ENCODE measurements at places on chromosomes 12 and 14.

DNA sequence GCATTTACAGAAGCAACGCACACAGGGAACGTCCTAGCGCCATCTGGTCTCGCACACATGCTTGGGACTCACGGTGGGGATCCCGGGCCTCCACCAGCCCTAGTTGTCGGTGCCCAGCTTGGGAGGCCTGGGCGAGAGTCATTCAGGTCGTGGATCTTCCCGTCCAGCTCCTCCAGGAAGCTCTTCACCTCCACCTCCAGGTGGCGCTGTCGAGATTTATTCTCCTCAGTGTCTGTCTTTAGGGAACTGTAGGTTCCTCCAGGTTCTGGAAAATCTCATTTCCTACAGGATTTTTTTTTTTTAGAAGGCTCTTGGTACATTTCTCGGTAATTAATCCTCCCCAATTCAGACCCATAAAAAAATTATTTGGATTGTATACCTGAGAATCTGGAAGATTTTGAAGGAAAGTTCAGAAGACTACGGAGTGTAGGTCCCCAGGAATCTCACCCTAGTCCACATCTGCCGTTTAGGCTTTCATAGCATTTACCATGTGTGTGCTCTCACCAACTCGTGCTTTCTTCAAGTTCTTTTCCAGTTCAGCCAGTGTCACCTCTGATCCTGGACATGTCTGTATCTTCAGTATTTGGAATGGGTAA is 910.0 kb downstream of the TMEM121 start:
- DNase-seq: peak; percentile 63

DNA sequence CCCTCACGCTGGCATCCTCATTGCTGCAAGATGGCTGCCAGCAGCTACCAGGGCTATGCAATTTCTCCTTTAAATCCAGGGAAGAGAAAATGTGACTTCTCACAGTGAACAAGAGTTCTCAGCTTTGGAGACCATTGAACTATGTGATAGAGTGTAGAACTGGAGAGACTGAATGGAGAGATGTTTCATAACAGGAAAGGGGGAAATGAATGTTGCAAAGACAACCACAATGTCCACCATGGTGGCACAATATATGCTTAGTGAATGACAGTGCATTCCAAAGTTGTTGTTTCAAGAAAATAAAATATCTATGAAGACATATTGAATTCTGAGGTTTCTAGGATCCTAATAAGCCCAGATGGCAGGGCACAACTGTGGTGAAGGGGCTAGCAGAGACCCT is 13.2 kb upstream of the COCH start:
- DNase-seq: no peak

DNA sequence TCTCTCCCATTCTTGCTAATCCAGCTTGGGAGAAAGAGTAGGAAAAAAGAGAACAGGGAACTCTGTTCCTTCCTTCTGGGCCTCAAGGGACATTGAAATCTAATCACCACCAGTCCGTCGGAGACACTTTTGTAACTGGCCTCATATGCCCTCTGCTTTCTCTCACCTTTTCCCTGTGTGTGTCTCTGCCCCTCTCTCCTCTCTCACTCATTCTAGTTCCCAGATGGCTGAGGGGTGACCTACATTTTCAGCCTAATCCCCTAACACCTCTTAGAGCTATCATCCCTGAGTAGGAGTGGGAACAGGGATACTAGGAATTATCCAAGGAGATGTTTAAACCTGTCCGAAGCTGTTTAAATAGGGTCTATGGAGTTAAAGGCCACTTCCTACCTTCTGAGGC is 8.9 kb upstream of the PCK2 start:
- no peak for DNase-seq

DNA sequence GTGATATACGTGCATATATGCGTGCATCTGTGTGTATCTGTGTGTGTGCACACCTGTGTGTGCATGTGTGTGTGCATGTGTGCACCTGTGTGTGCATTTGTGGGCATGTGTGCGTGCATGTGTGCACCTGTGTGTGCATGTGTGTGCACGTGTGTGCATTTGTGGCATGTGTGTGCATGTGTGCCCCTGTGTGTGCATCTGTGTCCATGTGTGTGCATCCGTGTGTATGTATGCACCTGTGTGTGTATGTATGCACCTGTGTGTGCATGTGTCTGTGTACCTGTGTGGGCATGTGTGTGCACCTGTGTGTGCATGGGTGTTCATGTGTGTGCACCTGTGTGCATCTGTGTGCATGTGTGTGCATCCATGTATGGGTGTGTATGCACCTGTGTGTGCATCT is 167.8 kb upstream of the SFSWAP start:
- no peak for DNase-seq

DNA sequence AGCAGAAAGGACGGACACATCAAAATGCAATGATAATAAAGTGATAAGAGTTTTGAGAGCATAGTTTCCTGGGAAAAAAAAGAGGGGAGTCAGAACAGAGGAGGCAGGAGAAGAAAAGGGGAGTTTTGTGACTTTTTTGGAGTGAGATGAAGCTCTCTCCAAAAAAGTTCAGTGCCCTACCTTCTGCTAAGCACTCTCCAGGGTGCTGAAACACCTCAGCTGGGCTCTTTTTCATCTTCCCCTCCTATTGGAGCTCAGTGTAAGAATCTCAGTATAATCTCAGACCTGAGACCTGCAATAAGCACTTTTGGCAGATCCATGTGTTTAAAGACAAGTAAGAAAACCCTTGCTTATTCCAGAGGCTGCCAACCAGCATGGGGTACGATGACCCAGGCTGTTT is 58.9 kb upstream of the SRRM4 start:
- DNase-seq: no peak

- DNase-seq: no peak
These were observed 42.3 kb upstream of the TTC7B start for GRCh38 chr14:90858511-90858910.

- DNase-seq: no peak
These were observed 444.9 kb upstream of the FOXG1 start for GRCh38 chr14:28321475-28322244.

GRCh38 chr12:114815026-114815795 is 131.2 kb upstream of the TBX3 start:
- DNase-seq: no peak

GRCh38 chr12:31737345-31737744 is 8.5 kb upstream of the AMN1 start:
- no peak for DNase-seq

- DNase-seq: no peak
These were observed 364.8 kb downstream of the CACNA1C start for GRCh38 chr12:2417481-2418160.

GRCh38 chr12:57637364-57637763 is 4.4 kb upstream of the B4GALNT1 start:
- DNase-seq: no peak

DNA sequence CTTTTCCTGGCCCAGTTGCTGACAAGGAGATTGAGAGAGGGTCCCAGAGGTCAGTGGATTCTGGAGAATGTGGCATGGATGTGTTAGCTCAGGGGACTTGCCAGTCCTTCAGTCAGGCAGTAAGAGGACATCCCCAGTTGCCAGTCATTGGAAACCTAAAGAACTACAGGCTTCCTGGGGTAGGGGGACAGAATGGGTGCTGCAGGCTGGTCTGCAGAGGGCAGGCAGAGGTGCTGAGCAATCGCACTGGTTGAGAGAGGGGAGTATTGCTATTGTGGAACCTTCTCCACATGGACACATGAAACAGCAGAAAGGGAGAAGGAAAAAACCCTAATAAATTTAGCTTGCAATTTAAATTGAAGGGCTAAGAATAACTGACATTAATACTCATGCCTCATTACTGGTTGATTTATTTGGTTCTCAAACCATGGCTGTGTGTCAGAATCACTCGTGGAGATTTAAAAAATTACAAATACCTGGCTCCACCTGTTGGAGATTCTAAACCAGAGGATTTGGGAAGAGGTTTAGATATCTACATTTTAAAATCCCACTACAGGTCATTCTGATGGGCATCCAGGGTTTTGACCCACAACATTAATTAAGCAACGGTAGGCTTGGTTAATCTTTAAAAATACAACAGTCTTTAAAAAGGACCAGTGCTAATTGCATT is 71.2 kb upstream of the SLC38A2 start:
- DNase-seq: no peak

DNA sequence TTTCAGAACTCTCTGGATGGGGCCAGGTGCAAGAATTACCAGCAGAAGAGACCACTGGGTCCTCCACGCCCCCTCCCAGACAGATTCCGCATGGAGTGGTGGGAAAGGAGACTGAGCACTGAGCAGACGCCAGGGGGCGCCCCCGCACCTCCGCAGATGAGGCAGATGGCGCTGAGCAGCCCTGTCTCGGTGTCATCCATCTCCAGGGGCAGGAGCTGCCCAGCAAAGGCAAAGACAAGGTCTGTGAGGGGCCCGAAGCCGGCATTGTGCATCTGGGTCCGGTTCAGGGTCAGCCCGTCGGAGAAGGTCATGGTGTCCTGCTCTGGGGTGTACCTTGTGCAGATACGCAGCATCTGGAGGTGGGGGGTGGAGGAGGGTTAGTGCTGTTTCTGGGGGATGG is 6.3 kb upstream of the ITGB7 start:
- DNase-seq: peak; percentile 80

Measured in stimulated activated CD4-positive, alpha-beta T cell treated with anti-CD3 and anti-CD28 coated beads, Interleukin-1b, Interleukin-23, amount 100 ng/mL, for 1 hour (primary cell).